ENCODE measurements at places on chromosomes 3 and 15.
A peak's percentile ranks its signal among the peaks of the same experiment; 100 is the strongest.

DNA sequence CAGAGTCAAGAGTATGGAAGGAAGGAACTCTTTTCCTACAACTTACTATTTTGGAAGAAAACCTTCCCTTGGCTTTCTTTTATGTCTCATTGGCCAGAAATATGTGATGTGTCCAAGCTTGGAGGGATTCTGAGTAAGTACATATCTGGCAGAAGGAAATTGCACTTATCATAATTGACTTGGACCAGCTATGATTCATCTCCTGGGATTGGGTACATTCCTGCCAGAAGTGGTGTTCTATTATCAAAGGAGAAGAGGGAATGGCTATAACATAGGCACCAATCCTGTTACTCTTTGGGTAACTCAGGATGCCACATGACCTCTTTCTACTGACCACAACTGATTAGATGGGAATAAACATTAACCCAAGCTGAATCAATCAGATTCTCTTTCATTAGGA, 13.5 kb upstream of the DAZL start:
- no peak for DNase-seq

DNA sequence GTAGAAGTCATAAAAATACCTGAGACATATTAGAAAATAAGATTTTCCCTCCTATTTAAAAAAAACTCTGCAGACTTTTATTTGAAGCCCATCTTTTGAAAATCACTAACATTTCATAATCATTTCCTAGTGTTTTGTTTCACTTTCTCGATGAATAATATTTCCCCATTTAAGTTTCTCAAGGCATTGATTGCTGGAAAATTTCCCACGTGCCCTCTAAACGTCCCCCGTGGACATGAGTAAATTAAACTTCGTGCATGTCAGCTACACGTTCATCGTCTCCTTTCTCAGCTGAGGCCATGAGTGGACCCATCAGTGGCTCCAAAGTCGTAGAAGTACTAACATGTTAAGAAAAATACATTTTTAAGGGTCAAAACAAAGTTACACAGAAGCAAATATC, 2.0 kb upstream of the TM2D3 start:
- DNase-seq = no peak

GRCh38 chr3:123080864-123081562, 14.2 kb downstream of the PDIA5 start:
- no peak for DNase-seq

DNA sequence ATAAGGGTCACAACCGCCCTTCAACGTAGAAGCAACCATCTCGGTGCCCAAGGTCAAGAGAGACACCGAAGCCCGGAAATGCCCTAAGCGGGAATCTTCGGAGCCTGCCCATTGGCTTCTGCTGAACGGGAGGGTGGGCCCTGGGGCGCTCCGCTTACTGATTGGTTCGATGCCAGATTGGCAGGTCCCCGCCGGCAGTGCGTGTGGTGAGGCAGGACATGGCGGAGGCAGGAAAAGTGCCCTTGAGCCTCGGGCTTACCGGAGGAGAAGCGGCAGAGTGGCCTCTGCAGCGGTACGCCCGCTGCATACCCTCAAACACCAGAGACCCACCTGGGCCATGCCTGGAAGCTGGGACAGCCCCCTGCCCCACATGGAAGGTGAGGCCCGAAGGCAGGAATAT, at the start of gene REC114:
REC114 (plus strand) TSS at position 197 of the 400 bp plus-strand sequence; CDS start at position 219, 22 bp downstream.
- DNase-seq = no peak

GRCh38 chr3:63338351-63338750, 60.2 kb downstream of the SYNPR start:
- no peak for DNase-seq

DNA sequence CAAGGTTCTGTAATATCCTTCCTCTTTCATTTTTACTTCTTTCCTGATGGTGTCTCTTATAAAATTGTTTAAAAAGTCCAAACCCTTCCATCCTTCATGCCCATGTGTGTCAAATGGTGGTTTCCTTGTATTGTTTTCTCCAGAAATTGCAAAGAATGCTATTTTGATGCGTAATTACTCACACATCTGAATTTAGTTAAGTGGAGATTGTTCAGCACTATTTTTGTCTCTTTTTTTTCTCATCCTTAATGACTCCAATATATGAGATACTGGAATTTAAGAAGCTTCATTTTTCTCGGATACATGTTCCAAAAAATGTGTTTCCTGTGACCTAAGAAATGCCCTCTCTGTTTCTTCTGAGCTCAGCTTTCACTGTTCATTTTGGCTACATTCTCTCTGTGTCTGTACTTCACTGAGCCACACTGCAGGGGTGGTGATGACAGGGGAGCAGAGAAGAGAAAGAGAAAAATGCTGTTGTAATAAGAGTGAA, 799.8 kb downstream of the DIPK2A start:
- no peak for DNase-seq

DNA sequence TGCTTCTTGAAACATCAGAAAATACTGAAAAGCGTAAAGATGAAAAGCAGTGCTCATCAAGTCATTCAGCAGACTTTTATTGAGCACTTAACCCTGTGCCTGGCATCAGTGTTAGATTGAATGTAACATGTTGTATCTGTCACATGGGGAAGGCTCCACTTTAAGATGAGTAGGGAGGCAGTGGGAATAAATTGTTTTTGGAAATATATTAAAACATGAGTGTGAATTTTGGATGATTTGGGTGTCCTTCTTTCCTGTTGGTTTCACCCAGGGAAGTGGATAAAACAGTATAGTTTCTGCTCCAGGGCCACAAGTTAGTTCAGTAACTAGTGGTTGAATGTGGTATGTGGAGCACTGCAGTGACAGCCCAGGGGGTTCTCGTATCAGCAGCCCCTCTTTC, 301.4 kb upstream of the TPM1 start:
- DNase-seq = no peak

DNA sequence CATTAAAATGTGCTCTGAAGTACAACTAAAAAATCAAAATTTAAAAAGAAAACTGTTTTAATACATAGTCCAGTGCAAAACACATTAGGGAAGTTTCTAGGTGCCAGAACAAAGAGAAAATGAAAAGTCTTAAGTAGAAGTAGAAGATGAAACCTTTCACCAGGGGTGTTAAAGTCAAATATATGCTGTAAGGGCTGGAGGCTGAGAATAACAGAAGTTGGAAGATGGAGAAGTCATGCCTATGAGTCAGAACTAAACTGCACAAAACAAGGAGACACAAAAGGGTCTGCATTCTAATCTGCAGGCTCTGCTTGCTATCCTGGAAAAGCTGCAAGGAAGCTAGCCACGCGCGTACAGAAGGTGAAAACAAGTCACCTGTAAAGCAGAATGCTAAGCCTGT, 48.7 kb upstream of the CPB1 start:
- no peak for DNase-seq

GRCh38 chr3:6251612-6252400, 609.1 kb upstream of the GRM7 start:
- DNase-seq = no peak

DNA sequence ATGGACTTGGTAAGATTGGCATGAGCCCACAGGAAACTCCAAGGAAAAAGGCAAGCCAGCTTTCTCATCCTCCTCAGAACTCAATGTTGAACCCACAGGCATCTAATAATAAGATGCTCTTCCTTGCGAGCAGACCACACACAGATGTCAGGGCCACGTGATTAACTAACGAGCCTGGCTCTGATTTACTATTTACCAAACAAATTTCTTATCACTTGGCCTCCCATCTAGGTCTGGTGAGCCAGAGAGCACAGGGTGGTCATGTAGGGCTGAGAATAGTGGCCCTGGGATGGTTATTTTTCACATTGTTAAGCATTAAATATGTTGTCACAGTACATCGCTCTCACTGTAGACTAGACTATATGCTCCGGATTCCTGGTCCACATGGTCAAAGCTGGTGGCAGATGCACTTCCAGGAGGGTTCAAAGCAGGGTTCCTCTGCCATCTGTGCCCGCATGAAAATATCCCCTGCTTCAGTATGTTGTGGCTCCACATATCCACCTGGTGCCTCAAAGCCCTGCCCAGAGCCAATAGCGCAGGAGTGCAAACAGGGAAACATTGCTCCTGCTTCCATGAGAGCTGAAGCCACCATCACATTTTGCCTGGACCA, 472.5 kb upstream of the WNT5A start:
- no peak for DNase-seq

DNA sequence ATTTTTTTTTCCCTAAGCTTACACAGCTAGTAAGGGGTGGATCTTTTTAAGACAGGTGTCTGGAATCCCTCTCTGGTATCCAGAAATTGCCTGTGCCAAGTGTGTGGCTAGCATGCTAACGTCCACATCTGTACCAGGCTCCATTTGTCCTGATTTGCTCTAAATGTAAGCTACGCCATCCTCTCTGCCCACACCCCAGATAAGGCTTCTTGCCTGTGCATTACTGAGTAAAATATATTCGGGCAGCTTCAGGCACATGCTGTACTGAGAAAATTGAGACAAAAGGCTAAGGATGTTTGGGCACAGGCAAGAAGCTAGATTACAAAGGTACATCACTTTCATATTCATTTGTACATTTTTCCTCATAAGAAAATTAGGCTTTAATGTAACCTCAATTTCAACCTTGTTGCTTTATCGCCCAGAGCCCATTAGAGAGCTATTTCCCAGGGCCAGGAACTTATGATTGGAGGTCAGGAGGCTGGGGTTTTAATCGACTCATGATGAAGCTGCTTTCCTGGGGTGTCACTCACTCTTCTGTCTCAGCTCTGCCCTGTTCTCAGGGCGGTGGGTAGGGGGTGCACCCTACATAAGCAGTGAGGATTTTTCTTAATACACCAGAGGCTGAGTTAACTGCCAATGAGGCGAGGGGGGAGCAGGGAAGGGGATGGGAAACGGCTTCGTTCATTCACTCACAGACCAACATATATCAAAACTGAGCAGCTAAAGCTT, 106.3 kb downstream of the RORA start:
- no peak for DNase-seq

GRCh38 chr3:24490151-24490550, 4.5 kb downstream of the THRB start:
- DNase-seq = no peak

DNA sequence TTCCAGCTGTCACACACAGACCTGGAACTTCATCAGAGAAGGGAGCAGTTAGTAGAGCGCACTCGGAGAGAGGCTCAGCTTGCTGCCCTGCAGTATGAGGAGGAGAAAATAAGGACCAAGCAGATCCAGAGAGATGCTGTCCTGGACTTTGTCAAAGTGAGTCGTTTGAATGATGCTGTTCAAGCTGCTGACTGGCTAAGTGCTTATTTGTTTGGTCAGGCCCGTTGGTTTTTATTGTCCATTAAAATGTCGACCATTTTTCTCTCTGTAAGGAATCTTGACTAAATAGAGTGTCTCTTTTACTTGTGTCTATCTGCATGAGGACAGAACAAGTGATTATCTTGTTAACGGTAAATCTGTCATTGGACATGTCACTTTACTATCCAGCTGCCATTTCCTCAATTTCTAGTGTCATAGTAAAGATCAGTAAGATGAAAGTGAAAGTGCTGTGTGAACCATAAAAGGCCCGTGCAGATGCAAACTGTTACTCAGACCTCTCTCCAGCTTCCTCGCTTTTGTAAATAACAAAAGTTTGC, 56.9 kb downstream of the LRCH3 start:
- DNase-seq = peak; percentile 55

GRCh38 chr15:101599091-101599490, 53.1 kb downstream of the TM2D3 start:
- DNase-seq = no peak

DNA sequence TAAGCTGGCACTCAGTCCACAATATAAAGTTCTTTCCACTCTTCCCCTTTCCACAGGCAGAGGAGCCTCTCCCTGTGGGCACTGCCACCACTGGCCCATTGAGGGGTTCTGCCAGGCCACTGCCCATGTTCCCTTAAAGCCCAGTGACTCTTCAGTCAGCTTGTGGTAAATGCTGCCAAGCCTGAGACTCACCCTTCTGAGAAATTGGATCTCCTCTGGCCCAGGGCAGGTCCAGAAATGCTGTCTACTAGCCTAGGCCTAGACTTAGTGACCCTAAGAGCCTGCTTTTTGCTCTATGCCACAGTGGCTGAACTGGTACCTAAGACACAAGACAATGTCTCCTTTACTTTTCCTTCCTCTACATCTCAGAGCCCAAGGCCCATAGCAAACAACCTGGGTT, 295.8 kb downstream of the RBMS3 start:
- no peak for DNase-seq

DNA sequence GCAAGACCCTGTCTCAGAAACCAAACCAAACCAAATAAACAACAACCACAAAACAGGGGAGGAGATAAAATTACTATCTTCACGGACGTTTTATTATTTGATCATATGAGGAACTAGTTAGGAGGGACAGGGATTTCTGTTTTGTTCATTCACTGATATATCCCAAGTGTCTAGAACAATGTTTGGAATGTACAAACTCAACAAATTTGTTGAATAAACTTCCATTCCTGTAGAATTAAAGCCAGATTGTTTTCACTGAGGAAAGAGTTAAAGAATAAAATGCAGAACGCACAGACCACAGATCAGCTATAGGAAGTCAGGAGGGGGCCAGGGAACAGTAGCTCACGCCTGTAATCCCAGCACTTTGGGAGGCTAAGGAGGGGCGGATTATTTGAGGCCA, 6.5 kb upstream of the STRC start:
- no peak for DNase-seq

DNA sequence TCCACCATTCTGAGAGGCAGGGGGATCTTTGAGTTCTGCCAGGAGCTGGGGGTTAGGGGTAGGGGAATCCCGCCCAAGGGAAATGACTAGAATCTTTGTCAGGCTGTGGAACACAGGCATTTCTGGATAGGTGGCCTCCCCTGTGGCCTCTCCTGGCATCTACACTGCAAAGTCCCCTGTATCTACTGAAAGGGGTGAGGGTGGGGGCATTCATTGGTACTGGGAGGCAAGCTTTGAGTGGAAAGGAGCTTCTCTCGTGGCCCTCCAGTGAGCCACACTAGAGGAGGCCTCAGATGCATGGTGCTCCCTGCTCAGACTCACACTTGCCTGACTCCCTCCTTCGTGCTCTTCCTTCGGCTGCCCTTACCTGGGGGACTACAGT, 59.9 kb downstream of the CCNL1 start:
- DNase-seq = no peak

- DNase-seq = no peak
These were observed 47.3 kb downstream of the ZDHHC19 start for GRCh38 chr3:196163666-196164493.

GRCh38 chr3:134239538-134239937, 11.1 kb downstream of the RYK start:
- no peak for DNase-seq

GRCh38 chr3:197028728-197029510, 698 bp downstream of the MELTF start:
- DNase-seq = no peak

- no peak for DNase-seq
These were observed 586 bp downstream of the TM4SF1 start for GRCh38 chr3:149376718-149377407.

- DNase-seq = no peak
These were observed 69.5 kb upstream of the CMC1 start for GRCh38 chr3:28171962-28172361.

Data from activated CD8-positive, alpha-beta memory T cell treated with anti-CD3 and anti-CD28 coated beads, Interleukin-2, amount 10 ng/mL, durations not matched to agents 7 days and 5 days (primary cell).